GM13976 (cell line): ENCODE measurements at places on chromosomes 1 and 21.

GRCh38 chr1:186575348-186575747, 104.9 kb downstream of the PTGS2 start:
- no peak for DNase-seq

DNA sequence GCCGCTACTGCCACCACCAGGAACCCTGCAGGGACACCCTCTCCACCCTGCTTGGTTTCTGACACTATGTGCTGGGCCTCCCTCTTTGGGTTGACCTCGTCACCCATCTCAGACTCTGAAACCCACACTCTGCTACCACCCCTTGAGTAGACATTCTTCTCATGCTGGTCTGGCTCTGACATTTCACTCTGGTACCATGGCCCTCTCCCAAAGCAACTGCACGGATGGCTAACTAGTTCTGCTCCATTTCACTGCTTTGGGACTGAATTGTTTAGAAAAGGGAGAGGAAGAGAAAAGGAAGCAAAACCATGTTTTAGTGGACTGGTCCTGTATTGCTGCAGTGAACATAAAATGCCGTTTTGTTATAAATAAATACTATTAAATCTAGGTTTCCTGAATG, 137.8 kb downstream of the KCNK2 start:
- DNase-seq, result no peak

GRCh38 chr21:17422931-17423330, 89.9 kb upstream of the CXADR start:
- no peak for DNase-seq

GRCh38 chr1:32045772-32046171, 27.0 kb upstream of the TMEM39B start:
- DNase-seq, result no peak

DNA sequence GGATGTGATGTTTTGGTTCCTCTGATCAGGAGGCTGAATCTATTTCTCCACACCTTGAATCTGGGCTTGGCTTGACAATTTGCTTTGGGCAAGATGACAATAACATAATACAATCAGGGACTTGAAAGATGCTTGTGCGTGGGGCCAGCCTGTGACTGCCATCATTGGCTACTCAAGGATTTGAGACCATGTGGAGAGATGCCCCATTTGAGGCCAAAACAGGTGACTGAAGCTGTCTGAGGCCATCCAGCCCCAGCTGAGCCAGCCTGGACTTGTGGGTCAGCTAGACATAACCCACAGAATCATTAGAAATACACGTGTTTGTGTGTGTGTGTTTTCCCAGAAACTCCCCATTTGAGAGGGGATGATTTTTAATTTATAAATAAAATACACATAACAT, 421.5 kb downstream of the PTPRU start:
- DNase-seq, result no peak

- no peak for DNase-seq
Observed at GRCh38 chr1:115880981-115881672, 40.2 kb upstream of the NHLH2 start.

GRCh38 chr1:44060830-44061267, 29.6 kb upstream of the SLC6A9 start:
- DNase-seq, result no peak

GRCh38 chr1:80154176-80154575, 1147.6 kb upstream of the ADGRL4 start:
- DNase-seq, result no peak

DNA sequence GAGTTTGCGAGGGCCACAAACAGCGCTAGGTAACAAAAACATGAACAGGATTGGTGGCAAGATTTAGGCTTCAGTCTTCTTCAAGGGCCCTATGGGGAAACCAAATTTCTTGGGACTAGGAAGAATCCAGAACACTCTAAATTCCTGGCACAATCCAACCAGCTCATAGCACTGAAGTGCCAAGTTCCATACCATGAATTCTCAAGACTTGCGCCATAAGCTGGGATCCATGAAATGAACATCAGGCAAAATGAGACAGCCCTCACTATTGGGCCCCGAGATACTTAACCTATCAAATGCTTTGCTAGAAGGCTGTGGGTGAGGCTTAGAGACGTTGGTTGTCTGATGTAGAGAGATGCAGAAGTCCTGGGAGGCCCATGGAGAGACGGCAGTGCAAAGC, 322.1 kb downstream of the PAPPA2 start:
- DNase-seq, result no peak

GRCh38 chr1:33608825-33609400, 136.5 kb downstream of the ZSCAN20 start:
- no peak for DNase-seq
